Mesothelial cell of epicardium (in vitro differentiated cells): ENCODE measurements at places on chromosomes 4 and X.

GRCh38 chr4:128946916-128947315 is 137.4 kb downstream of the JADE1 start:
- no peak overlapping the region for H3K27ac ChIP-seq
- no peak overlapping the region for H3K4me3 ChIP-seq
- H3K36me3 ChIP-seq: peaks cover 15% of the 10 kb centered on the region
- peaks cover 20% of the 10 kb centered on the region for H3K4me1 ChIP-seq
- no peaks in the 10 kb centered on the region for H3K27me3 ChIP-seq

GRCh38 chr4:22672519-22672918 is 20.2 kb upstream of the GBA3 start:
- H3K27me3 ChIP-seq: no peaks in the 10 kb centered on the region
- DNase-seq: no peak
- H3K4me1 ChIP-seq: peaks cover 29% of the 10 kb centered on the region
- no peaks in the 10 kb centered on the region for H3K36me3 ChIP-seq
- no peak overlapping the region for H3K27ac ChIP-seq

DNA sequence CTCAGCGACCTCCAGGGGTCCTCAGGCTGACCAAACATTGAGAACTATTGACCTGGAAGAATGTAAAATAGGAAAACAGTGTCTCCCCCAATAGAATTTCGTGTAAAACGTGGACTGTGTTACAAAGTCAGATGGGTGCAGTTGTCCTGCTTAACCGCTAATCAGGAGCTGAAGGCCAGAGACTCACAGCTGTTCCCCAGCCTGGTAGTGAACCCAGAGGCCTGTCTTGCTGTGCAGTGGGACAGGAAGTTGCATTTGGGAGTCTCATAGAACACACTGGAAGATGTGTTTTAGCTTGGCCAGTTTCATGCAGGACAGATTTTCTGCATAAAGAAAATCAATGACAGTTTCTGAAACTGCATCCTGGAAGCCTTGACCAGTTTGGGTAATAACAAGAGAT is 151.5 kb downstream of the PTTG2 start:
- H3K4me1 ChIP-seq: peaks cover 31% of the 10 kb centered on the region
- H3K36me3 ChIP-seq: peaks cover 26% of the 10 kb centered on the region
- H3K4me3 ChIP-seq: no peak overlapping the region
- no peak for DNase-seq

DNA sequence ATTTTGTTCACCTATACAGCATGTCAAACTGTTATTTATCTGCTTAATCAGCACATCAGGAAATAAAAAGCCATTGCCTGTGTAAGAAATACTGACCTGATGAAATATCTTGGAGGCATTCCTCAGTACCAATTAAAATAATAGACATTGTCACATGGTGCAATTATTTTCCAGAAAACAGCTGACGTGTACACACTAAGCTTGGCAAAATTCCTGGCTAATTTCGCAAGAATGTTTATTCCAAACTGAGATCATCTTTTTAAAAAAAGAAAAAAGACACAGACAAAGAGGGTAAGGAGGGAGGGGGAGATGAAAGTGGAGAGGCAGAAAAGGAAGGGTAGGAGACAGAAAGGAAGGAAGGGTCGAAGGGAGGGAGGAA is 61.9 kb upstream of the NFKB1 start:
- peaks cover 7% of the 10 kb centered on the region for H3K36me3 ChIP-seq
- peak overlapping the region; percentile 14 for H3K4me3 ChIP-seq
- peaks cover 23% of the 10 kb centered on the region for H3K4me1 ChIP-seq
- H3K27me3 ChIP-seq: no peaks in the 10 kb centered on the region
- no peak for DNase-seq

GRCh38 chr4:23947826-23948225 is 58.0 kb upstream of the PPARGC1A start:
- DNase-seq: no peak
- H3K4me1 ChIP-seq: peaks cover 2% of the 10 kb centered on the region
- H3K36me3 ChIP-seq: no peaks in the 10 kb centered on the region
- no peak overlapping the region for H3K27ac ChIP-seq
- no peak overlapping the region for H3K4me3 ChIP-seq

DNA sequence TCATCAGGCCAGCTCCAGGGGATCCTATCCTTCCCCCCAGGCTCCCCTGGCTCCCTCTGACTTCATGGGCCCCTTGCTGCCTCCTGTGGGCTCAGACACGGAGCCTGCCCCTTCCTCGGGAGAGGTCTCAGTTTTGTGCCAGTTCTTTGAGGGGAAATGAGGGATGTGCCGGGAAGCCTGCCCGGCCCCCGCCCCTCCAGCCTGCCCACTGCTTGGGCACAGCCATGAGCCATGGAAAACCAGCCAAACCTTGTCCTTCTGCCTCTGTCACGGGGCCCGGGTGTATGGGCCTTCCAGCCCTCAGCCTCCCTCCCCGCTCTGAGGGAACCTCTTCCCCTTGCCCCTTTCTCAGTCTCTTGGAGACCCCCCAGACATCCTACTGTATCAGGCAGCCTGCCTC is 6.8 kb downstream of the BGN start:
- H3K27ac ChIP-seq: no peak overlapping the region
- H3K27me3 ChIP-seq: no peaks in the 10 kb centered on the region
- peaks cover 5% of the 10 kb centered on the region for H3K4me1 ChIP-seq

DNA sequence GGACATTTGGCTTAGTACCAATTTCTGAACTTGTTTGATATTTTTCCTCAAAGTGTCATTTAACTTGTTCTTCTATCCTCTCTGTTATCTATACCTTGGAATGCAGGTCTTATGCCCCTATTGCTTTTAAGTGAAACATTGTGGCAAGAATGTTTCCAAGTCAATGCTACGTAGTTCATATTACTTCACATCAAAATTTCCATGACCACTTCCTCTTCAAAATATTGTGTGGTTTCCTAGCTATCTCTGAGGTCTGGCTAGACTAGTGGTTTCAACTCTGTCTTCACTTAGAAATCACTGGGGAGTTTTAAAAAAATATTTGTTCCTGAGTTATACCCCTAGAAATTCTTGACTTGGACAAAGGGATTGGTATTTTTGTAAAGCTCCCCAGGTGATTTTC is 20.2 kb upstream of the RASGEF1B start:
- H3K27me3 ChIP-seq: no peaks in the 10 kb centered on the region
- no peak overlapping the region for H3K4me3 ChIP-seq
- H3K27ac ChIP-seq: no peak overlapping the region
- peaks cover 11% of the 10 kb centered on the region for H3K4me1 ChIP-seq
- peaks cover 4% of the 10 kb centered on the region for H3K36me3 ChIP-seq

- no peak for DNase-seq
- H3K4me3 ChIP-seq: no peak overlapping the region
- no peak overlapping the region for H3K27ac ChIP-seq
- H3K27me3 ChIP-seq: no peaks in the 10 kb centered on the region
- no peaks in the 10 kb centered on the region for H3K4me1 ChIP-seq
Observed at GRCh38 chr4:170423137-170423536, 333.4 kb upstream of the AADAT start.

DNA sequence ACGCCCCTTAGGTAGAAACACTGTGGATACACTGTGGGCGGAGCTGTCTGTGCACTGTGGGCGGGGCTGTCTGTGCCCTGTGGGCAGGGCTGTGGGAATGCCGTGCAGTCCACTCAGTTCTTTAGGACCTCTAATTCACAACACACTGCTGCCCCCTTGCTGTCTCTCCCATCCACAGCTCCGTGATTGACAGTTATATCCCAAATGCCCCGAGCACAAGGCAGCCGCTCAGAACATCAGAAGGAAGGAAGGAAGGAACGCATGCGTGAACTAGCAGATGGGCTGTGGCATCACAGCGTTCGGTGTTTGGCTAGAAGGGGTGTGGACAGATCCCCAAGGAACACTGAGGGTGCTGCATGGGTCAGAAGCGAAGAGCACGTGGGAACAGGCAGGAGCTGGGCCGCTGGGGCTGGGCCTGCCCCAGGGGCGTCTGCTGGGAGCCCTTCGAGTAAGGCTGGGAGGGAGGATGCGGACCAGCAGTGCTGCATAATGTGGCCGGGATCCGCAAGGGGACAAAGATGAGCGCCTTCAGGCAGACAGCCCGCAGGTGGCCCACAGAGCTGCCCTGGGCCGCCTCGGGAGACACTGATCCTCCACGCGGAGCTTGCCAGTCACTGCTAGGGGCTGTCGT is 29.8 kb downstream of the ACOX3 start:
- peaks cover 4% of the 10 kb centered on the region for H3K4me1 ChIP-seq
- H3K27me3 ChIP-seq: no peaks in the 10 kb centered on the region
- peak overlapping the region; percentile 59 for H3K27ac ChIP-seq
- peaks cover 47% of the 10 kb centered on the region for H3K36me3 ChIP-seq
- no peak overlapping the region for H3K4me3 ChIP-seq

DNA sequence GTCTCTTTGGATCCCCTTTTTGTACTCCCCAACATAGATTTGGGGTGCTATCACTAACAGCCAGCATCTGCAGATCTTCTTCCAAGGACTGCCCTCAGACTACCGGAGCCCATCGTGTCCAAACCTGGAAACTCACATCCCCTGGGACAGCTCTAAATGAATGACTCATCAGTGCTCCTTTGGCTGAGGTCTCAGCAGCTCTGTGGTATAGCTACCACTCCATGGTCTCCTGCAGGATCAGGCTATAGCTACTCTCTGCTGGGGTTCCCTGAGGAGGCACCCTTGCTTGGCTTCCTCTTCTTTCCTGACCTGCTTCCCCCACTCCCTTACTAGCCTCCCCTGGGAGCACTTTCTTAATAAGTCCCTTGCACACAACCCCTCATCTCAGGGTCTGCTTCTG is 97.5 kb upstream of the PRPS2 start:
- DNase-seq: no peak
- H3K27ac ChIP-seq: no peak overlapping the region
- H3K27me3 ChIP-seq: peaks cover 15% of the 10 kb centered on the region
- no peaks in the 10 kb centered on the region for H3K4me1 ChIP-seq
- H3K36me3 ChIP-seq: no peaks in the 10 kb centered on the region

DNA sequence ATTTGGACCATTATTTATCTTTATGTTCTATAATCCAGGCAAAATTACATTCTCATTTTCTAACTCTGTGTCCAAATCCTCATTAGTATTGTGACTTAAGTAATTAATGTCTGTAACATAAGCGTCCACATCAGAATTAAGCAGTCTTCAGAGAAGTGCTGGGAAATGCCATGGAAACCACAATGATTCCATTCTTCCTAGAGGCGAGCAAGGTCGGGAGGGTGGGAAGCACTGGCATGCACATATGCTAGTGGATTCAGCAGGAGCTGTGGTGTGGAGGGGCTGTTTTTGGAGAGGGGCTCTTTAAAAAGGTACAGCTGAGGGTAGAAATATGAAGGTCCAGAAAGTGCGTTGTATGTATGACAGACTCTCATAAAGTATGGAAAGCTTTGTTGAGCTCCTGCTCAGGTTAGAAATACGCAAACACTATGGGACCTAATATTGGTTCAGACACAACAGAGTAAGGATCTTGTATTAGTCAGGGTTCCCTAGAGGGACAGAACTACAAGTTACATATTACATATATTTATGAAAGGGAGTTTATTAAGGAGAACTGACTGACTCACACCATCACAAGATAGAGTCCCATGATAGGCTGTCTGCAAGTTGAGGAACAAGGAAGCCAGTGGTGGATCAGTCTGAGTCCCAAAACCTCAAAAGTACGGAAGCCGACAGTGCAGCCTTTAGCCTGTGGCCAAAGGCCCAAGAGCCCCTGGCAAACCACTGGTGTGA is 61.5 kb downstream of the GLRA2 start:
- H3K36me3 ChIP-seq: no peaks in the 10 kb centered on the region
- no peak overlapping the region for H3K27ac ChIP-seq
- no peaks in the 10 kb centered on the region for H3K27me3 ChIP-seq
- no peak for DNase-seq

DNA sequence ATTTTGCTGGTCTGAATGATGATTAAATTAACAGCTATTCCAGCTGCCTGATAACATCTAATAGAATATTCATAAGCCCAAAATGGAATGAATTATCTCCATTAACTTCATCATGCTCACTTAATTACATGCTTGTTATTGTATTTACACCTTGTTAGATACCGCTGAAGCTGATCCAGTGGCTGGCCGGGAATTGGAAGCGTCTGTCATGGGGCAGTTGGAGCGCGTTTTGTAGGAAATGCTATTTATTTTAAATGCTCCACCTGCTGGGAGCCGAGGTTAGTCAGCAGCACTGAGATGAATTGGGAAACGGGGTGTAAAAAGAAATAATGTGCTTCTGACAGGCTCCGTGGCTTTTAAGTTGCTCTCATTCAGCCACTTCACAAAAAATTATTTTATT is 25.2 kb downstream of the ARX start:
- H3K27ac ChIP-seq: no peak overlapping the region
- H3K36me3 ChIP-seq: peaks cover 5% of the 10 kb centered on the region
- H3K4me3 ChIP-seq: no peak overlapping the region
- no peak for DNase-seq
- H3K4me1 ChIP-seq: no peaks in the 10 kb centered on the region
- H3K27me3 ChIP-seq: peaks cover 3% of the 10 kb centered on the region

GRCh38 chr4:159195361-159195769 is 92.5 kb downstream of the RAPGEF2 start:
- DNase-seq: no peak
- no peaks in the 10 kb centered on the region for H3K27me3 ChIP-seq
- peaks cover 2% of the 10 kb centered on the region for H3K4me1 ChIP-seq
- H3K27ac ChIP-seq: no peak overlapping the region

DNA sequence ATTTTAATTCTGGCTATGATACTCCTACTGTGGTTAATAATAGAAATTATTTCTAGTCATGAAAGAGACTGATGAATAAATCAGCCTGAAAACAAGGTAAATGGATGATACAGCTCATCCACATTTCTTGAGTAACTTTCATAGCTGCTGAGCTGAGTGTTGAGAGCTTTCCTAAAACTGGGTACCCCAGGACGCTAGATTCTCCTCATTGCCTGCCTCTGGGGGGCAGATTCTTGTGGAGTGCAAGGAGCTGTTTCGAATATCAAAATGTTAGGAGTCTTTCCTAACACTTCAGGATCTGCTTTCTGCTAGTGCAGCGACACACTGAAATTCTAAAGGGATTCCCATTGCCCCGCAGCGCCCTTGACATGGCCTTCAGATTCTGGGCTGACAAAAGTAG is 2.1 kb downstream of the MND1 start:
- no peak for DNase-seq
- no peak overlapping the region for H3K27ac ChIP-seq
- no peaks in the 10 kb centered on the region for H3K27me3 ChIP-seq
- peaks cover 28% of the 10 kb centered on the region for H3K4me1 ChIP-seq

- no peak overlapping the region for H3K27ac ChIP-seq
- H3K4me1 ChIP-seq: peaks cover 7% of the 10 kb centered on the region
- H3K27me3 ChIP-seq: no peaks in the 10 kb centered on the region
- no peak for DNase-seq
- H3K4me3 ChIP-seq: no peak overlapping the region
Observed at GRCh38 chr4:121690001-121690400, 6.8 kb downstream of the ANXA5 start.

DNA sequence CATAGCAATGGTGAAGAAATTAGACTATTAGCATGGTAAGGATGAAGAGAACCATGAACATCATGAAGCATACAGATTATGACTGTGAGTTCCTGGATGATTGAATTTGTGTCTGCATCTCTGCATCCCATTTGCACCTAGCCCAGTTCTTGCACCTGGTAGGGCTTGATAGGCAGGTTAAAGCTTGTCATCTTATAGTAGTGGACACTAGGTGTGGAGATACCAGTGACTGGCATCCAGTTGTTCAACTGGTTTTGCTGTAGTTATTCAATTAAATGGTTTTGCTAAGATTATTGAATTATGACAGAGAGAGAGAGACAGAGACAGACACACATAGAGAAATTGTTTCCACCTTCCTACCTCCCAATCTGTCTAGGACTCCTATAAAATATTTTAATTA is 5.0 kb downstream of the ADH7 start:
- no peak overlapping the region for H3K4me3 ChIP-seq
- no peaks in the 10 kb centered on the region for H3K36me3 ChIP-seq
- H3K27me3 ChIP-seq: no peaks in the 10 kb centered on the region
- H3K4me1 ChIP-seq: no peaks in the 10 kb centered on the region
- H3K27ac ChIP-seq: no peak overlapping the region
- no peak for DNase-seq

- H3K4me3 ChIP-seq: no peak overlapping the region
- H3K36me3 ChIP-seq: no peaks in the 10 kb centered on the region
Observed at GRCh38 chr4:55793479-55793878, 26.1 kb upstream of the EXOC1L start.
